ENCODE measurements at places on chromosomes 2 and 18.
A peak's percentile ranks its signal among the peaks of the same experiment; 100 is the strongest.

- no peak for DNase-seq
Observed at GRCh38 chr2:22454826-22455485, 930.0 kb upstream of the KLHL29 start.

DNA sequence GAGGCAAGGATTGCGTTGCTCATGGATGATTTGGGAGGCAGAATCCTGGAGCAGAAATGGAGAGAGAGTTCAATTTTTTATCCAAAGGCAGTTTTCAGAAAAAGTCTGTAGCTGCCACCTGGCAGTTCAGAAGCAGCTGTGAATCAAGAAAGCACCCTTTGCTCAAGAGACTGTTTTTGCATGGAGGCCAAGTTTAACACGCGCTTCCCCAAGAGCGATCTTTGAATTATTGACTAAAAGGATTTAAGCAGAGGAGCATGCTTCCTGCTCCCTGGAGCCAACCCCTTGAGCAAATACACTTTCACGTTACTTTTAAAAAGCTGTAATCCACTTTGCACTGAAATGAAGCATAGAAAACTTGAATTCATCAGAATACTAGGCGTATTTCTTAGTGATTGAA lies 252.4 kb downstream of the RNF144A start:
- DNase-seq: no peak

GRCh38 chr2:26745609-26746327 lies 18.3 kb upstream of the SLC35F6 start:
- peak; percentile 80 for DNase-seq

DNA sequence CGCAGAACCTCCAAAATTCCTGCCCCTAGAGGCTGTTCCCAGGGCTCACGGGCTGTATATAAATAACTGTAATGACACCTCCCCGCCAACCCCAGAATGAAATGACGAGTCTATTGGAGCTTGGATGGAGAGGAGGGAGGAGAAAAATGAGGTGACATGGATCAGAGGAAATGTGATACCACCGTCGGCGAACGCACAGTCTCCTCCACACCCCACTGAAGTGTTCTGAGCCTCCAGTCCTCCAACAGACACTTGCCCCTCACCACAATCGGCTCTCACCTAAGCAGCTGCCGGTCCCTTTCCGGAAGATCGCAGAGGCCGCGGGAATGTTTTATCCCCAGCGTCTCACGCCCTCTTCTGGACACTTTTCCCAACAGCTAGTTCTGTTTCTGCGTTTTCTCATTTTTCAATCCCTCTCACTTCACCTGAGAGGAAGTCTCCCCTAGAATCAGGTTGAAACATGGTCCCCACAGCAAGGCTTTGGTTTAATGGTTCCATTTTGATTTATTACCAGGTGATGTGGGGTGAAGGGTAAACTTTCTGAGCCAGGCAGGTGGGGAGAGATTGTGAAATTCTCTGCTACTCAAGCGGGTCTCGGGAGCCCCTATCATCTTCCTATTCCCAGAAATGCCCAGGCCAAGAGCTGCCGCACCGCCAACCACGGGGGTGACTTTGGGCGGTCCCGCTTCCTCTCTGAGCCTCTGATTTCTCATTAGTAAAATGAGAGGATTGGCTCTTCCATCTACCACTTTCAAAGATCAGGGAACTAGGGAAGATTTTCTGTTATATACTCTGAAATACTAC lies 9.1 kb upstream of the MYO5B start:
- DNase-seq: no peak

GRCh38 chr2:72214429-72215143 lies 66.9 kb upstream of the CYP26B1 start:
- DNase-seq: no peak

- no peak for DNase-seq
Observed at GRCh38 chr2:15973481-15974401, 33.4 kb downstream of the MYCN start.

DNA sequence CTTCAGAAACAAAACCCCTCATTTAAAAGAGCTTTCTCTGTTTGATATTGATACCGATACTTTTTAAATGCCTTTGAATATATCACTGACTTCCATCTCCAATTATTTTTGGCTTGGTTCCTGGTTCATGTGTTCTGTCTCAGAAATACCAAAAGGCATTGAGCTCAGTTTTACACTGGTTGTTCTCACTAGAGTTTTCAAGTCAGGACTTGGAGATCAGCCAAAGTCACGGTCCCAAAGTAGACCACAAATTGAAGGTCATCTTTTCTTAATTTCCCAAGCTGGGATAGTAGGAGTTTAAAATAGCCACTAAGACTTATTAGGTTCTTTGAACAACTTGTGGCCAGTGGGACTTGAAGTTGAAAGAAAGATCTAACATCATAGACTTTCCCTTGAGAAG lies 24.2 kb downstream of the DHRS9 start:
- no peak for DNase-seq

DNA sequence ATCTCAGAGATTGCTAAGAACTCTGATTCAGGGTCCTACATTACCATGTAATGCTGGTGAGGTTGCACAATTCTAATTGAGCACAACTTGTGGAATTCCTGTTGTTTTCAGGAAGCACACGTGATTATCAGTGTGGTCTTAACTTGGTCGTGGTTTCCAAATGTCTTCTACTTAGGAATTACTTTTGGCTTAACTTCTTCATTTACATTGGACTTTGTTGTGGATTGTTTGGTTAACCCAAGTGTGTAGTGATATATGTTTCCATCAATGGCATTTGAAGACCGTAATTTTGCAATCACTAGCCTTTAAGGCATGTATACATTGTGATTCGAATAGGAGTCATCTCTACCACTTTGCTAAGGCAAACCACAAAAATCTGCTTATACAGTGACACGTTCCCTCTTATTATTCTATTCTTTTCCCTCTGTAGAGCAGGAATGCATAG lies 373.3 kb downstream of the IRS1 start:
- no peak for DNase-seq

GRCh38 chr2:35428548-35428947 lies 927.0 kb upstream of the CRIM1 start:
- no peak for DNase-seq

- no peak for DNase-seq
Observed at GRCh38 chr2:105877945-105878344, 133.2 kb downstream of the NCK2 start.

GRCh38 chr2:69571189-69571588 lies 72.3 kb downstream of the AAK1 start:
- DNase-seq: no peak

DNA sequence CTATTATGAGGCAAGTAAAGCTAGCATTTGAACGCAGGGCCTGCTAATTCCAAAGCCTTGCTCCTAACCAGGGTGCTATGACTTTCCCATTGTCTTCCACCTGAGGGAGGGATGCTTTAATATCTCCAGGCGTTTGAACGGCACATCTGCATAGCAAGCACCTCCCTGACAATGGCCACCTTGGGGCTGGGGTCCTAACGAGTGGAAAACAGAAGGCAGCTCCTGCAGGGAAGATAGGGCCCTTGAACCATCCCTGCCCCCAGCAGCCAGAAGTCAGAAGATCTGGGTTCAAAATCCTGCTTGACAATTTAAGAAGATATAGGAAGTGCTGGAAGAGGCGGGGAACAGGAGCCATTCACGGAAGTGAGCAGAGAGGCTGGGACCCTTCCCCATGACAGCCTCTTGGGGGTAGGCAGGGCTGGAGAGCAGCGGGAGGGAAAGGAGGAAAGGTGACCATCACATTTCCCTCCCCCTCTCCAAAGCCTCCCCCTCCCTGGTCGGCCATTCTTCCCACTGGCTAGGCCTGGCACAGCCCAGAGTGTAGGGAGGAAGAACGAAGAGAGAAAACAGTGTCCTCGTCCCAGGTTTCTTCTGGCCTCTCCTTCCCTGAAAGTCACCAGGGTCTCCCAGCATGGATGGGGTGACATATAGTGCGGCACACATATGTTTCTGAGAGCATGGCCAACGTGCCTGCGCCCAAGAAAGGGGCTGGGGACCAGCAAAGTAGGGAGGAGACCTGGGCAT lies 73.5 kb downstream of the EMX1 start:
- DNase-seq: peak; percentile 3

GRCh38 chr2:54657664-54658083 lies 65.8 kb upstream of the EML6 start:
- peak; percentile 79 for DNase-seq

DNA sequence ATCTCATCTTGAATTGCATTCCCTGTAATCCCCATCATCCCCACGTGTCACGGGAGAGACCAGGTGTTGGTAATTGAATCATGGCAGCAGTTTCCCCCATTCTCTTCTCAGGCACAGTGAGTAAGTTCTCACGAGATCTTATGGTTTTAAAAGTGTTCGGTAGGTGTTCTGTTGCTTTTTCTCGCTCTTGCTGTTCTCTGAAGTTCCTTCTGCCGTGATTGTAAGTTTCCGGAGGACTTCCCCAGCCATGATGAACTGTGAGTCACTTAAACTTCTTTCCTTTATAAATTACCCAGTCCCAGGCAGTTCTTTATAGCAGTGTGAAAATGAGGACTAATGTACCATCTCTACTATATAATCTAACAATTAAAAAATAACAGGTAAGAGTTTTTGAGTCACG lies 409.9 kb upstream of the NRXN1 start:
- DNase-seq: no peak

DNA sequence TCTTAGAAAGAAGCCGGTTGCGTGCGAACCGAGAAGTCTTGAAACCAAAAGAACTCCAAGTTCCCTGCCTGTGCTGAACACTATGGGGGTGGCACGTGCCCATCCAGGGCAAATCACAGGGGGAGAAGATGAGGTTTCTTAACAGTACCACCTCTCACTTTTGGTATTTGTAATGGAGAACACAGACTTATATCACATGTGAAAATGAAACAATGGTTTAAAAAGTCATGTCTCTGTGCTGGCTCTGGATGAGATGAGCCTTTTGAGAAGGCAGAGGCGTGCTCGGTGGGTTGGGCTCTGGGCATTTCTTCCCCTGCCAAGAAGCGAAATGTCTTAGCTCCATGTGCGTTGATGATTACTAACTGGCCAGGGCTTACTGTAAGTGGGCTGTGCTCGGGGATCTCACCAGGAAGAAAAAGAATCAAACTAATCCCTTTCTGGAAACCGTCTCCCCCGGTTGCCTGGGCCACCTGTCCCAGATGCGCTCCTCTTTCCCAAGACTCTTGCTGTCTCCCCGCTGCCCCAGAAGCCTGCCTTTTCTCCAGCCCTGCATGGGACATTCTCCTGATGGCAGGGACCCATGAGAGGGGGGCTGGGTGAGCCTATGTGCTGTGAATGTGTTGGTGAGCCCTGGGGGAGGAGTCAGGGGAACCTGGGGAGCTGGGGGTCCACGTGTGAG lies 252.9 kb downstream of the PRKCE start:
- DNase-seq: no peak

DNA sequence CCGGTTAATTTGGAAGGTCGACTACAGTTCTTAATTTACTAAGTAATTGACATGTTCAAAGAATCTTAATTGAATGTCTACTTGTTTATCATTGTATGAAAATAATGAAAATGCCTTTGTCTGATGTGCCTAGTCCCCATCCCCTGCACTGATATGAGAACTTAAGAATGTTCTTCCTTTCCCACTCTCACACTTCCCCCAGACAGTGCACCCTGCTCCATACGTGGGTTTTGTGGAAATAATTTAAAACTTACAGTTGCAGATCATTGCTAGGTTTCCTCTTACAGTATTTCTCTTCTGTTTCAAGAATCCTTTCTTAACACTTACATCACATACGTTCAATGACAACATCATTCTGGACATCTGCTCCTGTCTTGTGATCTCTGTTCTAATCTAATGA lies 3.5 kb downstream of the ICOS start:
- DNase-seq: no peak

GRCh38 chr18:48555465-48555995 lies 16.7 kb downstream of the CTIF start:
- no peak for DNase-seq

GRCh38 chr2:66445076-66445924 lies 10.4 kb downstream of the MEIS1 start:
- DNase-seq: no peak

DNA sequence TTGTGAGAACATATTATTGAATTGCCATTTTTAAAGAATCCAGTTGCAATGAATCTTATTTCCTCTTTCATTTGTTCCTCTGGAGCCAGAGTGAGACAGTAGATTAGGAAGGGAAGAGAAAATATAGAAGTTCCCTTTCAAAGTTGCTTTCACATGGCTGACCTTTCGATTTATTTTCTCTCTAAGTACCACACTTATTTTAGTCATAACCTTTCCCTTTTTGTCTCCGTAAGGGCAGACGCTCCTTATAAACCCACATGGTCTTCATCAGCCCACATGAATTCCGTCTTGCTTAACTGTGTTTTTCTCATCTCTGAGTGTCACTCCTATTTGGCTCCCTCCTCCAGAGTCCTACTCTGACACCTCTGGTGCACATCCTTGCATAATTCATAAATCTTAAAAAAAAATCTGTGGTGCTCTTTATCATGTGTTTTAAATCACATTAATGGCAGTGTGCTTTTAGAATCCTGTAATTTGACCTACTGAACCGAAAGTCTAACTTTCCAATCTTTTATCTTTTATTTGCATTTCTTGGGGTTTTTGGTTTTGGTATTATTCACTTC lies 38.5 kb upstream of the ZNF396 start:
- DNase-seq: no peak

- no peak for DNase-seq
Observed at GRCh38 chr18:2199060-2199459, 372.2 kb downstream of the METTL4 start.

All from tibial nerve (tissue), 4 donors.